ENCODE measurements at places on chromosomes 7 and 10.
A peak's percentile ranks its signal among the peaks of the same experiment; 100 is the strongest.

GRCh38 chr7:116862951-116863670 lies 724 bp downstream of the CAPZA2 start:
- no peak for DNase-seq

- DNase-seq = no peak
These were observed 46.5 kb upstream of the PTN start for GRCh38 chr7:137390076-137390475.

GRCh38 chr7:55475855-55476803 lies 96.2 kb downstream of the VOPP1 start:
- DNase-seq = no peak

DNA sequence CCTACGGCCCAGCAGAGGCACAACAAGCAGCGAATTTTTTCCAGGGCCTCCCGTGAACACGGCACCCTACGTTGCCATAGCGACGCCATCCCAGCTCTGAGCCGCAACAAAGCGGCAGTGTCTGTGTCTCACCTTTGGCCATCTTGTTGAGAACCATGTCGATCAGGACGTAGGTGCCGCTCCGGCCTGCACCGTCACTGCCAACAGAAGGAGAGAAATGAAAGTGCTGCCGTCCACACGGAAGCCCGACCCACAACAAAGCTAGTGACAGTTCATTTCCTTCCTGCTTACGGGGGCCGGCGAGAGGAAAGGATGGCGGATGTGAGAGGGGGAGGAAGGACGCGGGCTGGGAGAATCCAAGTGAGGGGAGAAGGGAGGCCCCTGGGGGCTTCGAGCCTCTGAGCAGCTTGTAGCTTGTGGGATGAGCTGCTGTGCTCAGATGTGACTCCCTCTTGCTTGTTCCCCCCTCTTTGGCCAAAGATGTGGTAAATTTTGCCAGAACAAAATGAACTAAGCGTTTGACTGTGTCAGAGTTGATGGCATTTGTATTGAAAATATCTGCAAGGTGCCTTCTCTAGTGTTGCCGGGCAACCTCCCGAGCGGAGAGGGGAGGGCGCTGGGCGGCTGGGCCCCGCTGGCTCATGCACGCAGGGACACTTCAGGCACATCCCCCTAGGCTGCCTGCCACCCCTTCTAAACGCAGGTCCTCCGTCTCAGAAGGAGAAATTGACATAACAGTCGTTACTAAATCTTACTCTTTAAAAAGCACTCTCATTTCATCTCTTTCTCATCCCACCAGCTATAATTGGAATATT lies 232.2 kb downstream of the DNAJB6 start:
- peak; percentile 28 for DNase-seq

- DNase-seq = no peak
These were observed 160.3 kb upstream of the LYZL2 start for GRCh38 chr10:30789806-30790205.

GRCh38 chr7:99083733-99084132 lies 60.2 kb downstream of the SMURF1 start:
- no peak for DNase-seq

- no peak for DNase-seq
These were observed 24.3 kb upstream of the GNAI1 start for GRCh38 chr7:80110376-80110775.

GRCh38 chr10:113947184-113948041 lies 93.0 kb downstream of the NHLRC2 start:
- DNase-seq = no peak

GRCh38 chr7:36653663-36654355 lies 70.5 kb downstream of the AOAH start:
- no peak for DNase-seq

DNA sequence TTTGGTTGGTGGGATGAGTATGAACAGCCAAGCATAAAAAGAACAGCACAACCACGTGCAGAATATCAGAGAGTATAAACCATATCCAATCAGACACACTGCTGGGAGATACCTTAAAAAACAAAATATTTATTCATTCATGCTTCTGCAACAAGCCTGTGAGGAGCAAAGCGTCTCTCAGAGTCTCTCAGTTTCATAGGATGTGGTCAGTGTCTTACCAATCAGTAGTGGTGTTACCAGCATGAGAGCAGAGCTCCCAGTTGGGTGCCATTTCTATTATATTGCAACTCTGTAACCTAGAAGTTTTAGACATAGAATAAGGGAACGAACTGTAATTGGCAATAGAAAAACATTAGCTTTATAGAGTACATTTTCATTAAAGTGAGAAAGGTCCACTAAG lies 445.9 kb upstream of the LRRN3 start:
- no peak for DNase-seq

DNA sequence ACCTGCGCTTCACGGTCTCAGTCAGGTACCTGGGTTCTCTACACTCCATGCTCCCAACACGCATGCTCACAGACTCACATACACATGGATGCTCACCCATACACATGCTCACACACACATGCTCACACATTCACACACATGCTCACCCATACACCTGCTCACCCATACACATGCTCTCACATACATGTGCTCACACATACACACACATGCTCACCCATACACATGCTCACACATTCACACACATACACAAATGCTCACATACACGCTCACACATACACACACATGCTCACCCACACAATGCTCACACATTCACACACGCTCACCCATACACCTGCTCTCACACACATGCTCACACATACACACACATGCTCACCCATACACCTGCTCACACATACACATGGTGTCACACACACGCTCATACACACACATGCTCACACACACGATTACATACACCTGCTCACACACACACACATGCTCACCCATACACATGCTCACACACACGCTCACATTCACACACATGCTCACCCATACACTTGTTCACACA lies 119.9 kb downstream of the PAXIP1 start:
- DNase-seq = no peak

- DNase-seq = no peak
These were observed 536.5 kb downstream of the PTPRN2 start for GRCh38 chr7:158050978-158051651.
